ENCODE measurements at places on chromosomes 2 and 18.

DNA sequence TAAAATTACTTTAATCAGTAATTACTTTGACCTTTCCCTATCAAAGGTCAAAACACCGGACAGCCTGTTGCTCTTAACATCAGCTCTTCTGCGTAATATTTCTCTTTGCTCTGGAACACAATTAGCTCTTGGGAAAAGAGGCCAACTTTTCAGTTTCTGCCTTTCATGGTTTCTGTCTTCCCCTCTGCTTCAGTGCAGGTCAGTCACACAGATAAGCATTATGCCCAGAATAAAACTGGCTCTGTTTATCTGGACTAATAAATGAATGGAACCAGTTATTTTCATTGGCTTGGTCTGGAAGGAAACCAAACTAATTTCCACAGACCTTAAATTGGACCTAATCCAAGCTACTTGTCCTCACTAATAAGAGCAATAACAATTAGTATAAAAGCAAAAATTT, 26.2 kb upstream of the GALNT3 start:
- DNase-seq = no peak

DNA sequence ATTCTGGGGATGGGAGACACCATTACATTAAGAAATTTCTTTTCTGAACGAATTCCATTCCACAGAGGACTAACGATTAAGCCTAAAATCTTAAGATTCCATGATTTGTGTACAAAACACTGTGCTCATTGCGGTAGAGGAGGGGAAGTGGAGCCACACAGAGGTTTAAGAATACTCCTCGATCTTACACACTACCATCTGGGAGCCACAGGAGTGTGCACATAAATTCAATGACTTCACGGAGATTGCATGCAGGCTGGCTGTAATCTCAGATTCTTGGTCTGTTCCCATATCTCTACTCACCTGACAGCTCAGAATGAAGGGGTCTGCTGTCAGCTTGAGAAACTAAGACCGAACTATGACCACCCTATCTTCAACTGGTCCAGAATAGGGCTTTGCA, 762 bp downstream of the VPS4B start:
- no peak for DNase-seq

GRCh38 chr18:47108373-47108772, 41.9 kb downstream of the HDHD2 start:
- DNase-seq = no peak

GRCh38 chr18:10231220-10231619, 223.2 kb upstream of the APCDD1 start:
- DNase-seq = no peak

DNA sequence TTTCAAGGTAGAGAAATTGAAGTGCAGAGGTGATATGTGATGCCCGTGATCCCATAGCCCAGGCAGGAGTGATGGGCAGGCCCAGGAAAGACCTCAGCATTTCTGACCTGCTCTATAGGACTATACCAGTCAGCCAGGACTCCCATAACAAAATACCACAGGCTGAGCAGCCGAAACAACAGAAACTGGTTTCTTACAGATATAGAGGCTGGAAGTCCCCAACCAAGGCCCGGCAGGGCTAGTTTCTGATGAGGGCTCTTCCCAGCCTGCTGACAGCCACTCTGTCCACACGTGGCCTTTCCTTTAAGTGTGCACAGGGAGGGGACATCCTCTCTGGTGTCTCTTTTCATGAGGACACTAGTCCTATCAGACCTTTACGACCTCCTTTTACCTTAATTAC, 104.2 kb upstream of the AGAP1 start:
- no peak for DNase-seq

- DNase-seq = no peak
These were observed 7.8 kb downstream of the SULT6B1 start for GRCh38 chr2:37180640-37181039.

DNA sequence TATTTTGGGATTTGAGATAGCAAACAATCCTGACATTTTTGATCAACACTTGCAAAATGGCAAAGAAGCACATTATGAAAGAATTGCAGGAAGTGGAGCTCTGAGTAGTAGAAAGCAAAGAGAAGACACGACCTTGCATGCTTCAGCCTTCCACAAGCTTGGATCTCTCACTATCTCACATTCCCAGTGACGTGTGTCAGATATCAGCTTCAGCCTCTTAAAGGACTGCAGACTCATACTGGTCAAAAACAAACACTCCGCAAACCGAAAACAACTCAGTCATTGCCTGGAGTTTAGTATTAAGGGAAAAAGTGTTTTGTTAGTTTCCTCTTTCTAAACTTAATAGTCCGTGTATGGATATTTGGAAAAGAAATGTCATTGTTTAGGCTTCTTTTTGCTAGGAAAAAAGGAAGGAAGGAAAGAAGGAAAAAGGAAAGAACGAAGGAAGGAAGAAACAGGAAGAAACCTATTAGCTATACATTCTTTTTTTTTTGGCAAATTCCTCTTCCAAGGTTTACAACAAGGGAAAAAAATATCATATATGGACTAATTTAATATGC, 32.6 kb upstream of the SLC40A1 start:
- DNase-seq = no peak

- no peak for DNase-seq
These were observed 202.5 kb downstream of the GLI2 start for GRCh38 chr2:120938045-120938771.

- no peak for DNase-seq
These were observed 77.3 kb downstream of the CLIP4 start for GRCh38 chr2:29192526-29192925.

DNA sequence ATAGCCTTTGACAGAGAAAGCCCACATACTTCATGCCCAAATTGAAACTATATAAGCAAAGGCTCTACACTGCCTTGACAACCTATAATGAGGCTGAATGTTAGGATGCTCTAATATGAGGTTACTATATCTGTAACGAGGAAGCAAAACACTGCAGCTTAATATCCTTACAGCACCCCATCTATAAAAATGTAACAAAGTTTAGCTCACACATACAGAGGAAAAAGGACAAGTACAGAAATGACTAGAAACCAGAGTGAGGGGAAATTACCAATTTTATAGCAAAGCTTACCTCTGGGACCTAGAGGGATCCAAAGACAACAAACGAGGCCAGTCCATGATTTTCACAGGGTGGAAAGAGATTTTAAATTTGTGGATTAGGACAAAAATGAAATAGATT, 138.5 kb downstream of the COL4A4 start:
- DNase-seq = no peak

DNA sequence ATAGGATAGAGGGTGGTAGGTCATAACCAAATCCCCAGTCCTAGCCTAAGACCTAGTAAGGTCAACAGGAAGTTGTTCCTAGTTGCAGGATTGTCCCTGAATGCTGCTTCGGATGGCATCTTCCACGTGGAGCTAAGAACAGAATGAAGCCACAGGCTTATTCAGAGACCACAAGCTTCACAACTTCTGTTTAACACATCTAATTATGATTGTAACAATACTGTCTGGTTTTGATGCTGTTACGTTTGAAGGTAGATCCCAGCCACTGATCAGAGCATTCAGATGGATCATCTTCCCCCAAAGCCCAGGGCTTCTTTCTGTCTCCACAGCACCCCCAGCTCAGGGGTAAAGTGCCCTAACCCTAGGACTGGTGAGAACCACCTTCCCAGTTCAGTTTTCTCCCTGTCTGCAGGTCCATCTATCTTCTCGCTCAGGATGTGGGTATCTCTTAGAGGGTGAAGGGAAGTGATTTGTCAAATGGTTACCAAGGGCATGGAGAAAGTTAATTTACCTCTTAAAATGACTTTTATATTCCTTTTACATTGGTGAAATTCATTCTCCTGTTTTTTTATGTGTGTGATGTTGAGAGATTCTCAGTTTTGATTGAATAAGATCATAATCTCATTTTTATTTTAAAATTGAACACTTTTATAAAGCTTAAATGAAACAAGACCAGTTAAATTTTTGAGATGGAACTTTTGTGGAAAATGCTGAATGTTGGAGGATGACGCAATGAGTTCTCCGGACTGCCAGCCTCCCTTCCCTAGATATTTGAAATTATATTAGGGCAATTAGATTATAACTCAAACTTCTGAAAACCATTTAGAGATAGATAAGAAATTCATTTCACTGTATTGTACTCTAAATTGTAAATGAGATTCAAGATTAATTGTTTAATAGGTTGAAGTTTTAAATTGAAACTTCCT, 66.5 kb downstream of the RHBDD1 start:
- no peak for DNase-seq

DNA sequence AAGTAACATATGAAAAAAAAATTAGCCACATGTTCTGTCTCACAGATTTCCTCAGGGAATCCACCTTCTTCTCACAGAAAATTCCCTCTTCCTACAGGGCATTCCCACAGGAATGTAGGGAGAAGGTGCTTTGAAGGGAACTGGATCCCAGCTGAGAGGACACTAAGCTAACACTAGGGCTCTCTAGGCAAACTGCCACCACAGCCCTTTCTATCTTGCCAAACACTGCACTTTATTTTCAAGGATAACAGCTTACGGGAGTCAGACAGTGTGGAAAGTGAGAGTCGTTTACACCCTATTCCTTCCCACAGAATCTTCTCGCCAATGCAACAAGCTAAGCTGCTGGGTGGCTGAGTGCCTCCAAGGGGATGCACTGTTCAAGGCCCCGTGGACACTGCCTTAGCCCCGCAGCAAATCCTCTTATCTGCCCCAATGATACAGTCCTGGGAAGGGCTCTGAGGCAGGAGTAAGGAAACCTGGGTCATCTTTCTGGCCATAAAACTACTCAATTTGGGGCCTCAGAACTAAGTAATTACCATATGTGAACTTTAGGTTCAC, 76.9 kb downstream of the CCDC93 start:
- DNase-seq = no peak

DNA sequence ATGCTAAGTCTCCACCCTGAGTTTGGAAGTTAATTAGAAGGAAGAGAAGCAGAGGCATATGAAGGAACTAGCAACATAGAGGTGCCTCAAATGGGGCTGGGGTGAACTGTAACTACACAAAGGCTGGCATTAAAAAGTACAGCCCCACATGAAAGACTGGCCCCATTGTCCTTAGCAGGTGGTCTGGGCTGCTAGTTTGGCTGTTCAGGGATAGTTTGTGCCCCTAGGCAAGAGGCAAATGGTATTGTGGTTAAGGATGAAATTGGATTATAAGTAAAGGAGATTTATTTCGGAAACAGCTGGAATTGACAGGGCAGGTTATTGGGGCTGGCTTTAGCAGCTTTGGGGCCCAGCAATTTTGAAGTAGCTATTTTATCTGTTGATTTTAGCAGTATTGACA, 365.7 kb upstream of the TNP1 start:
- DNase-seq = no peak

GRCh38 chr2:69945441-69945840, 16.0 kb downstream of the ASPRV1 start:
- no peak for DNase-seq

DNA sequence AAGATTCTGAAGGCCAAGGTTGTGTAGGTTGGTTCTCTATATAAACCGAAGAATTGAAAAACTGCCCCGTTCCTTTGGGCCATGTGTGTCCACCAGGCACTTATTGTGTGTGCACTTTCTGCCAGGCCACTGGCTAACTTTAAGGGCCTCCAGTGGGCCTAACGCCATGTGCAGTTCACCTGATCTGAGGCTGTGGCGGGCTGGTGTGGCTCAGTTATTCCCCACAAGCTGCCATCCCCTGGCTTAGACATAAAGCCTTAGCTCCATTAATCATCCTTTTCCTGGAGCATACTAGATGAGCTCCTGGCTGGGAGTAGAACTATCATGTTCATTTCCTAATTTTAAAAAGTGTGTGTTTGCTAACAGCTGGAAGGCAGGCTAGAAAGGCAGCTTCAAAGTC, 304.1 kb upstream of the TNP1 start:
- no peak for DNase-seq

DNA sequence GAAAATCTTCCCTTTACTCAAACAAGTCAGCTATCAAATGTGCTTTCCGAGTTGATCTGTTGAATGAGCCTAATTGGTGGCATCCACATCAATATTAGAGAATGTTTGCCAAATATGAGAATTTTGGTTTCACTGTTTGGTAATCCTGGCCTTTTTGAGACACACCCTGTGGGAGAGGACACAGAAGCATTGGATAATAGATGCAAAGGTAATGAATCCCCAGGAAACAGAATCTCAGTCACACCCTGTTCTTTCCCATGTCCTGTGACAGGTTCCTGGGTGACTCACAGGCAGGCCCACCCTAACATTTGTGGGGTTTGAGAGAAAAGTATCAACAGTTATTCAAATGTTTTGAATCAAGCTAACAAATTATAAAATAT, 99.8 kb upstream of the PELI1 start:
- no peak for DNase-seq

GRCh38 chr2:238682536-238682935, 165.3 kb upstream of the TWIST2 start:
- DNase-seq = no peak

DNA sequence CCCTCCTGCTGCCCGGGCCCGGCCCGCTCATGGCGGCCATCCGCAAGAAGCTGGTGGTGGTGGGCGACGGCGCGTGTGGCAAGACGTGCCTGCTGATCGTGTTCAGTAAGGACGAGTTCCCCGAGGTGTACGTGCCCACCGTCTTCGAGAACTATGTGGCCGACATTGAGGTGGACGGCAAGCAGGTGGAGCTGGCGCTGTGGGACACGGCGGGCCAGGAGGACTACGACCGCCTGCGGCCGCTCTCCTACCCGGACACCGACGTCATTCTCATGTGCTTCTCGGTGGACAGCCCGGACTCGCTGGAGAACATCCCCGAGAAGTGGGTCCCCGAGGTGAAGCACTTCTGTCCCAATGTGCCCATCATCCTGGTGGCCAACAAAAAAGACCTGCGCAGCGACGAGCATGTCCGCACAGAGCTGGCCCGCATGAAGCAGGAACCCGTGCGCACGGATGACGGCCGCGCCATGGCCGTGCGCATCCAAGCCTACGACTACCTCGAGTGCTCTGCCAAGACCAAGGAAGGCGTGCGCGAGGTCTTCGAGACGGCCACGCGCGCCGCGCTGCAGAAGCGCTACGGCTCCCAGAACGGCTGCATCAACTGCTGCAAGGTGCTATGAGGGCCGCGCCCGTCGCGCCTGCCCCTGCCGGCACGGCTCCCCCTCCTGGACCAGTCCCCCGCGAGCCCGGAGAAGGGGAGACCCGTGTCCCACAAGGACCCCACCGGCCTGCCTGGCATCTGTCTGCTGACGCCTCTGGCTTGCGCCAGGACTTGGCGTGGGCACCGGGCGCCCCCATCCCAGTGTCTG, 767 bp downstream of the RHOB start:
- peak; percentile 61 for DNase-seq

GRCh38 chr18:55778788-55779690, 191.0 kb upstream of the TCF4 start:
- DNase-seq = no peak

DNA sequence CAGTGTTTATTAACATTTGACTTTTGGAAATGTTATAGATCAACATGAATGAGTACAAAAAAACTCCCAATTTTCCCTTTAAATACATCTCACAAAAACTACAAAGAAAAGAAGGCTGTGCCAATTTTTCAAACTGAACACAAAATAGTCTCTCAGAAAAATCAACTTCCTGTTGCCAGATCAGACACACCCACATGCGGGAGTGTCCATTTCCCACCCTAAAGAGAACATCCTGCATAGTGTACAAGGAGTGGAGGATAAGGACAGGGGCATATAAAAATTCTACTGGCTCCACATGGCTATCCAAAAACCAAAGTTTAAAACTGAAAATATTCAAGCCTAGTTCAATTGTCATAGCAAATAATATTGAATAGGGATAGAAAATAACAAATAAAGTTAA, 165.3 kb downstream of the ATAD2B start:
- no peak for DNase-seq
